Kasumi-1 (cell line): ENCODE measurements at places on chromosomes 11 and 22.

GRCh38 chr11:34754171-34754823 is 133.4 kb downstream of the EHF start:
- no peak for DNase-seq

- no peak for DNase-seq
These were observed 3.0 kb downstream of the GAS2 start for GRCh38 chr11:22669368-22669767.

- DNase-seq, result no peak
These were observed 169.8 kb downstream of the C11orf91 start for GRCh38 chr11:33530815-33531214.

GRCh38 chr22:32957200-32957803 is 100.9 kb downstream of the SYN3 start:
- no peak for DNase-seq

DNA sequence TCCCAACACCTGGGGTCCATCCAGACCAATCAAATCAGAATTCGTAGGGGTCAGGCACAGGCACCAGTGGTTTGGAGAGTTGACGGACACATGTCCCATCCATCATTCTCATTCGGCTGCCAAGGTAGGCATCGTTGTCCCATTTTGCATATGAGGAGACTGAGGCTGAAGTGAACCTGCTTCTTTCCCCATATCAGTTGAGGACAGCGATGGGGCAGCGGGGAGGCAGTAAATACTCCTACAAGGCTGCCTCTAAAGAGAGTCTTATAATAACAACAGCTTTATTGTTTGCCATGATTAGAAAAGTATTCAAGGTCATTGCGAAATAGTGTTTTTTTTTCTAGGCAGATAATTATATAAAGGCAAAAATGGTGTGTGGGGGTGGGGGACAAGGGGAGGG is 1.6 kb upstream of the BEST1 start:
- no peak for DNase-seq

GRCh38 chr11:107591378-107592230 is 657 bp downstream of the ELMOD1 start:
- DNase-seq, result no peak

DNA sequence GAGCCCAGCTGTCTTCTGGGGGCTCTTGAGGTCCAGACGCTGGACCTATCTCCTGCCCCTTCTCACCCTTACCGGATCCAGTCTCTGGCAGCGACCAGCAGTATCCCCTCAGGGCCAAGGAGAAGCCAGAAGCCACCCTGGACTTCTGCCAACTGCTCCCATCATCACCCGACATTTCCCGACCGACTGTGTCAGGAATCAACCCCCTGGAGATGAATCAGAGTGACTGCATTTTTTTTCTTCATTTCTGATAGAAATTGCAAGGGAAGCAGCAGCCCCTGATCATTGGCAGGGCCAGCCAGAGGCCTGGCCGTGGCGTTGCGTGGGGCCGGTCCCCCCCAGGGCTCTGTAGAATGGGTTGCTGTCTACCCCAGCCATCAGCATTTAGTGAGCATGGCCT is 5.2 kb upstream of the LIF start:
- DNase-seq, result no peak

GRCh38 chr11:34449013-34449412 is 10.3 kb downstream of the CAT start:
- DNase-seq, result peak; percentile 47

GRCh38 chr22:44143105-44143474 is 37.6 kb upstream of the PARVG start:
- no peak for DNase-seq

DNA sequence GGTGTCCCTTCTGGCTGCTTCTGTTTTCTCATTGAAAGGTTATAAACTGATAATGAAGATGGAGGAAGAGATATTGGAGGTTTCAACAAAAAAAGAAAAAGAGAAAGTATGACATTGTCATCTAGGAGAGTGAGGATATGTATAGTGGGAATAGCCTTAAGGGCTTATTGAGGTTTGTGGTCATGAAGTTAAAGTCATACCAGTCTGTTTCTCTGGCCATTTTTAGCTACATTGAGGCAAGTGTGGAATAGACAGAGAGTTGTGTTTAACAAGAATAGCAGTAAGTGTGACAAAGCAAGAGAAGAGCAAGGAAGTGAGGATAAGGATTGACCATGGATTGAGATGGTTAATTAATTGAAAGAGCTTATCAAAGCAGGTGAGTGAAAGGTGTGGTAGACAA is 110.4 kb downstream of the ELP4 start:
- DNase-seq, result no peak

- DNase-seq, result peak; percentile 74
These were observed 9.4 kb downstream of the PLAAT2 start for GRCh38 chr11:63553759-63554158.

- DNase-seq, result no peak
These were observed 17.5 kb upstream of the ESAM start for GRCh38 chr11:124779568-124779967.

GRCh38 chr11:97548280-97548679 is 1158.5 kb downstream of the JRKL start:
- no peak for DNase-seq

GRCh38 chr11:64522036-64522435 is 69.0 kb upstream of the SLC22A12 start:
- DNase-seq, result no peak

DNA sequence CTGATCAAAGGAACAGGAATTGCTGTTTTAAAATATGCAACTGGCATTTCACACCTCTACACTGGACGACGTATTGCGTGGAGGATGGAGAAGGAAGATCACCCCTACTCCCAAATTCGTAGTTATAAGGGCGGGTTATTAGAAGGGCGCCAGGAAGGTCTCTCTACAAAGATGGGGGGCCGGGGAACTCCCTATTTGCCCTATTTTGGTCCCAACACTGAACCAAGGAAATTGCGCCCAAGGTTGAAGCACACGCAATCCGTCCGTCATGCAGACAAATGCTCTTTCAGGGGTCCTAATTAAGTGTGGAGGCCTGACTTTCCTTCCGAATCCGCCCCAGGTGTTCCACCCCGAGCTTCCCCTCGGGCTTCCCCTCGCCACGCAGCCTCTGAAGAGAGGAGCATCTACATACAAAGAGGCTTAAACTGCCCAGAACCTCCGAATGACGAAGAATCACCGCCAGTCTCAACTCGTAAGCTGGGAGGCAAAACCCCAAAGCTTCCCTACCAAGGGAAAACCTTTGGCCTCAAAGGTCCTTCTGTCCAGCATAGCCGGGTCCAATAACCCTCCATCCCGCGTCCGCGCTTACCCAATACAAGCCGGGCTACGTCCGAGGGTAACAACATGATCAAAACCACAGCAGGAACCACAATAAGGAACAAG is 396 bp downstream of the NPAT start:
- no peak for DNase-seq

GRCh38 chr11:34909955-34910354 is 6.2 kb downstream of the APIP start:
- no peak for DNase-seq

DNA sequence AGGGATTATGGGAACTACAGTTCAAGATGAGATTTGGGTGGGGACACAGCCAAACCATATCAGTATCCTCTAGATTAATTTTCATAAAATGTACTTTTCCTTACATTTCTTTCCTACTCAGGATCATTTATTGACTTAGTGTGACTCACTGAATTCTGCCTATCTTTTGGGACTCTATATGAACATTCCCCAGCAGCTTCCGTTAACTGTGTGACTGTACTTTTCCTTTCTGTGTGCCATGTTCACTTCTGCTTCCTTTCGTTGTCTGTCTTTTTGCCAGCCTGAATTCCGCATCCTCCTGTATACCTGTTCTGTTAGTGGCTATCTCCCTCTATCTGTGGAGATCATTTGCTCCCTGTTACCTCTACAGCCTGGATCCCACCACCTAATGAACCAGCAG is 48.8 kb downstream of the SPECC1L start:
- no peak for DNase-seq

- DNase-seq, result no peak
These were observed 43.3 kb downstream of the TNRC6B start for GRCh38 chr22:40221055-40221414.

- no peak for DNase-seq
These were observed 43.5 kb downstream of the DRG1 start for GRCh38 chr22:31442768-31443489.

DNA sequence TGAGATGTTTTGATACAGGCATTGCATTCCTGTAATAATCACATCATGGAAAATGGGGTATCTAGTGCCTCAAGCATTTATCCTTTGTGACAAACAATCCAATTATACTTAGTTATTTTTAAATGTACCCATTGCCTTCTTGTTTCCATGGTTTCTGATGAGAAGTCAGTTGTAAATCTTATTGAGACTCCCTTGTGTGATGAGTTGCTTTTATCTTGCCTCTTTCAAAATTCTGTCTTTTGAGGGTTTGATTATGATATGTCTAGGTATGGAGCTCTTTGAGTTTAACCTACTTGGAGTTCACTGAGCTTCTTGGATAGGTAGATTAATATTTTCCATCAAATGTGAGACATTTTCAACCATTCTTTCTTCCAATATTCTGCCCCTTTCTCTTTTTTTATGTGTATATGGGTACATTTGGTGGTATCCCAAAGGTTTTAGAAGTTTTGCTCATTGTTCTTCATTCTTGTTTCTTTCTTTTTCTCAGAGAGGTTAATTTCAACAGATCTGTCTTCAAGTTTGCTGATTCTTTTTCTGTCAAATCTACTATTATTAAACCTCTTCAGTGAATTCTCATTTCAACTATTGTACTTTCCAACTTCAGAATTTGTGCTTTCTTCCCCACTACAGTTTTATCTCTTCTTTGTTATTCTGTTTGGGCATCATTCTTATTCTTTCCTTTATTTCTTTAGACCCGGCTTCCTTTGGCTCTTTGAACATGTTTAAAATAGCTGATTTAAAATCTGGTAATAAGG is 13.7 kb downstream of the NAGA start:
- DNase-seq, result peak; percentile 3

GRCh38 chr11:87466223-87466622 is 428.5 kb downstream of the TMEM135 start:
- no peak for DNase-seq

- no peak for DNase-seq
These were observed 8.4 kb upstream of the FLI1 start for GRCh38 chr11:128685402-128686020.

DNA sequence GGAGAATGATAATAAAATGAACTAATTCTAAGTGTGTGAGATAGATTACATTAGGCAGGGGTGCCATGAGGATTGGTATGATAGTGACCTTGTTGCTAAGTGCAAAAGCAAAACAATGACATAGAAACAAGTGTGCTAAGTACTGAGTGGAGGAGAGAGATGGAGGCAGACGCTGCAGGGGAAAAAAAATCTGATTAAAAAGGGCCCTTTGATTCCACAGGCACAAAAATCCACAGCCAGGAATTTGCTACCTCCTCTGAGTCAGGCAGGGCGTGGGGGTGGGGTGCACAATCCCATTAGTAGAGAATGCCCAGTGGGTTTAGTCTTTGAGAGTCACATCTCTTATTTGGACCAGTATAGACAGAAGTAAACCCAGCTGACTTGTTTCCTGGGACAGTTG is at the start of gene CNTF:
CNTF (plus strand) TSS at position 322 of the 400 bp plus-strand sequence. CDS start 88 bp downstream, outside the sequence.
- DNase-seq, result no peak

DNA sequence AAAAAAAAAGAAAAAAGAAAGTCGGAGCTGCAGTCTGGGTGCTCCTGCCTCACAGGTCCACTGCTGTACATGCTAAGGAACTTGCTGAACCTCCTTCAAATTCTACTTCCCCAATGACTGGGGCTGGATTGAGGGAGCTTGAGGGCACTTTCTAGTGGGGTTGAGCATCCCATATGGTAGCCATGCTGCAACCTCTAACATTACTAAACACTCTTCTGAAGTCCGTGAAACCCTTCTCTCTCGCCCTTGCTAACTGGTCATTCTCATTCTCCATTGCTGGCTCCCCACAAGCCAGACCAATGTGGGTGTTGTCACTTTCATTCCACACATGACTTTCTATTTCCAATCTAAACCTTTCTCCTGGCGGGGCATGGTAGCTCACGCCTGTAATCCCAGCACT is 1.2 kb downstream of the ESS2 start:
- no peak for DNase-seq

DNA sequence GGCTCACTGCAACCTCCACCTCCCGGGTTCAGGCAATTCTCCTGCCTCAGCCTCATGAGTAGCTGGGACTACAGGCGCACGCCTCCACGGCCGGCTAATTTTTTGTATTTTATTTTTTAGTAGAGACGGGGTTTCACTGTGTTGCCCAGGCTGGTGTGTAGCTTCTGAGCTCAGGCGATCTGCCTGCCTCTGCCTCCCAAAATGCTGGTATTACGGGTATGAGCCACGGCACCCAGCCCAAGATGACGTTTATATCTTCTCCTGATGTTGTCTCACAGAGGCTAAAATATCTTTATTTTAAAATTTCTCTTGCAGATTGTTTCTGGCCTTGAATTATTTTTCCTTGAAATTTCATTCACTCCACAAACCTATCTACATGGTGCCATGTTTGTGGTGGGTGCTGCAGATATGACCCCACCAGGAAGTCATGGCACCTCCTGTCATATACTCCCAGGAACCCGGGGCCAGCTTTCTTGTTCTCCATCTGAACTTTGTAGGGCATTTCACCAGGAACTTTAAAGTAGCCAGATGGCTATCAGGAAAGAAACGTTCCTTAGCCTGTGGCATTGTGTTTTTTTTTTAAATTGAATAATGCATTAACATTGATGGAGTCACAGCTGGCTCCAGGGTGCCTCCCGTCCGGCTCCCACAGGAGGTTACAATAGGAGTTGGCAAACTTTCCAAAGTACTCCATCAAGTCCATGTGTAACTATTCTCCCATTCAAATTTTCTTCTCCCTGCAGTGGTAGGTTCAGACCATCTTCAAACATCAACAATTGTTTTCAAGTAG is 42.0 kb upstream of the LIPT2 start:
- no peak for DNase-seq

DNA sequence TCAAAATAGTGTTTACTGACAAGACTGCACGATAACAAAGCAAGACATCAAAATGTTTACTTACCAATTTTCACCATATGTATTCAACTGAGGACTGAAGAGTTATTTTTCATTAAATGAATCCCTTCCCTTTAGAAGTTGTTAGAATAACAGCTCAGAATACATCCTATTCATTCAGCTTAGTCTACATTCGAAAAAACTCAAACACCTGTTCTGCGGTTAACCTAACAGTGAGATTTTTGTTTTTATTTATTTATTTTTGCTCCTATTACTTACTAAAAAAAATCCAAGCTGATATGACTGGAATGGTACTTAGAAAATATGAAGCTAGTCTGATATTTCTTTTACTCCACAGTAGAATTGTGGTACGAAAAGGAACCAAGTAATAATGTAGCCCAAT is 10.0 kb downstream of the KCNA4 start:
- no peak for DNase-seq

DNA sequence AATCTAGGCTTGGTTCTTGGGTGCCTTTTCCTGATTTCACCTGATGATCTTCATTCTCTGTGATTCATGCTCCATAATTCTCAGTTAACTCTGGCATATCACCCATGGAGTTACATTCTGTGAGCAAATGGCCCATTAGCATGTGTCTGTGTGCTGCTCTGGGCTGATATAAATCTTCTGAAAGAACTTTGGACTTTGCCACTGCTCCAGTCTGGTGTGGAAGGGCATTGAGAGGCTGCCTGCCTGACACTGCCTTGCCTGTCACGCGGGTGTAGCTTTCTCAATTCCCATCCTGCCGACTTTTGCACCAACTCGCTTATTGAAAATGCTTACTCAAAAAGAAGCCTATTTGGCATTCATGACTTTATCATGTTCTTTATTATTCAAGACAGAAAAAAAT is 42.2 kb downstream of the FAT3 start:
- DNase-seq, result no peak
